ENCODE measurements at places on chromosomes 6 and 20.

DNA sequence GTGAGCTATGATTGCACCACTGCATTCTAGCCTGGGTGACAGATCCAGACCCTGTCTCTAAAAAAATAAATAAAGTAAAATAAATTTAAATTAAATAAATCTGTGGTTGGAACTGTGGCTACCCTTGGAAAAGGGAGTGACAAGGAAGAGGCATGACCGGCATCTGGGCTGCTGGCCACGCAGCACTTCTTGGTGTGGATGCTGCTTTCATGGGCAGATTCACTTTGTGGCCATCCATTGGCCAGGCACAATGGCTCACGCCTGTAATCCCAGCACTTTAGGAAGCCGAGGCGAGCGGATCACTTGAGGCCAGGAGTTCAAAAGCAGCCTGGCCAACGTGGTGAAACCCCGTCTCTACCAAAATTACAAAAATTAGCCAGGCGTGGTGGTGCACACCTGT is 16.1 kb downstream of the EBF4 start:
- DNase-seq = no peak

- DNase-seq = no peak
Measured at GRCh38 chr6:117837261-117837660, 69.8 kb upstream of the SLC35F1 start.

- DNase-seq = no peak
Measured at GRCh38 chr20:16462711-16463110, 110.5 kb downstream of the KIF16B start.

- DNase-seq = no peak
Measured at GRCh38 chr6:84774157-84774984, 10.0 kb upstream of the TBX18 start.

DNA sequence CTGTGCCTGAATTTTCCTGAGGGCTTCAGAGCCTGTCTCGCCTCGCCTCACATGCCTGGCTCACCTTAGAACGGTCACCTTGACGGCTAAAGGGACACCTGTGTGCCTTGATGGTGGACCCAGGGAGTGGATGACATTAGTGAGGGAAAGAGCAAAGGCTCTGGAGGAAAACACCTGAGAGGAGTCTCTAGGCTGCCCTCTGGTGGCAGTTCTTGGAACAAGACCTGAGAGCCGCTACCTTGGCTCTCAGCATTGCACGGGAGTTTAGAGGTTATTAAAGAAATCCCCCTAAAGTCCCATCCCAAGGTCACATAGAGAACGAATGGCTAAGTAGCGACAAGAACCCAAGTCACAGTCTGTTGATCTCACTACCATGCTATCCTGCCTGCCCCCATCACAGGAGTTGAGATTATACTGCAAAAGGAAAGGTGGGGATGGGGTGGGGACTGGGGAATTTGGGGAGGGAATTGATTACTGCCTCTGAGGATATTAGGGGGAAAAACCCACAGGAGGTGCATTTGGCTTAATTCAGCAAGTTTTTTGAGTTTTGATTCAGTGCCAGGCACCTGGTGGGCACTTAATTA is 7.9 kb upstream of the CDSN start:
- no peak for DNase-seq

DNA sequence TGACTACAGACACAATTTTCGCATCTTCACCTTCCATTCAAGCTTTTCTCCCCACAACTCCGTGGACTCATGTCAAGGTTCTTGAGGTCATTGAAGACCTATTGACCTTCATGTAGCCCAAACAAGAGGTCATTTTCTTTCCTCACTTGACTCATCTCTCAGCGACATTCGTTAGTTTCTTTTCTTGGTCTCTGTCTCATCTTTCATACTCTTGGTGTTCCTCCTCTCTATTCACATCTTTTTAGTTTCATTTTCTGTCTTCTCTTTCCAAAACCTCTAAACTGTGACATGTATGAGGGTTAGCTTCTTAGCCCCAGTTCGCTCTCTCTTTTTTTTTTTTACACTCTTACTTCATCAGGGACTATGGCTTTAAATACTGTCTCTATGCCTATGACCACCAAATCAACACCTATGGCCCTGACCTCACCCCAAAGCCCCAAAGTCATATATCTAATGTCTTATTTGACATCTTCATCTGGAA is 128.6 kb upstream of the BACH2 start:
- DNase-seq = no peak

Measured in Panc1 (cell line).